ENCODE measurements at places on chromosomes 6 and 20. TPM values are rescaled to one million over a fixed set of nuclear protein-coding genes. Genes with fewer than 3 reads are reported as not detected.

TDP2 gene
- 83.0 TPM for total RNA-seq

PREP gene
- 36.7 TPM for total RNA-seq

CST2 gene
- not detected for total RNA-seq

APCDD1L gene
- total RNA-seq, result 2.4 TPM

FAM217A gene
- not detected for total RNA-seq

All from PC-9 (cell line).